Bronchial epithelial cell (primary cell): ENCODE measurements at places on chromosomes 12 and 14. TPM values are rescaled to one million over a fixed set of nuclear protein-coding genes. Genes with fewer than 3 reads are reported as not detected.

Gene RNFT2
- total RNA-seq, result 0.26 TPM in 2 replicates

Gene FBXW8
- total RNA-seq, result 5.4 and 5.8 TPM in 2 replicates

Gene PTPRR
- total RNA-seq, result under 0.01 and 0.26 TPM in 2 replicates

Gene SYCP3
- total RNA-seq, result under 0.01 and 0.13 TPM in 2 replicates

Gene MRPS35
- 57.2 and 69.8 TPM in 2 replicates for total RNA-seq

Gene GNS
- 82.7 and 99.0 TPM in 2 replicates for total RNA-seq

Gene NFATC4
- total RNA-seq, result 4.7 and 7.3 TPM in 2 replicates

Gene SERPINA12
- total RNA-seq, result not detected in 2 replicates

Gene DLGAP5
- total RNA-seq, result 0.26 and 0.38 TPM in 2 replicates

Gene CIROP
- not detected in 2 replicates for total RNA-seq

Gene ACVRL1
- total RNA-seq, result under 0.01 TPM in 1 of 2 replicates, not detected in the other

Gene OAS3
- 1.3 TPM in 2 replicates for total RNA-seq

Gene WNT1
- total RNA-seq, result not detected in 2 replicates

Gene TSPAN11
- under 0.01 TPM in 1 of 2 replicates, not detected in the other for total RNA-seq

Gene CYP27B1
- 0.77 and 3.9 TPM in 2 replicates for total RNA-seq

Gene OR4E2
- not detected in 2 replicates for total RNA-seq

Gene IL22
- total RNA-seq, result not detected in 2 replicates

Gene TDRD9
- 0.51 and 0.53 TPM in 2 replicates for total RNA-seq

Gene MYF5
- total RNA-seq, result not detected in 2 replicates

Gene POTEG
- not detected in 2 replicates for total RNA-seq

Gene TMEM117
- total RNA-seq, result 5.1 and 6.6 TPM in 2 replicates

Gene LACRT
- total RNA-seq, result not detected in 2 replicates

Gene ATL1
- total RNA-seq, result 0.79 and 1.9 TPM in 2 replicates

Gene ADAM20
- 2.4 and 2.6 TPM in 2 replicates for total RNA-seq

Gene CABP1
- not detected in 2 replicates for total RNA-seq

Gene CPNE6
- total RNA-seq, result not detected in 2 replicates

Gene MEG3
- 3.7 and 4.1 TPM in 2 replicates for total RNA-seq

Gene PPP2R3C
- 12.2 and 15.0 TPM in 2 replicates for total RNA-seq

Gene OVCH1
- 0.26 TPM in 1 of 2 replicates, not detected in the other for total RNA-seq

Gene TRHDE
- 0.26 TPM in 1 of 2 replicates, not detected in the other for total RNA-seq

Gene TSPAN9
- total RNA-seq, result 5.0 and 9.0 TPM in 2 replicates

Gene RD3L
- not detected in 2 replicates for total RNA-seq

Gene B3GNT4
- 0.53 and 2.0 TPM in 2 replicates for total RNA-seq

Gene FOXM1
- total RNA-seq, result 0.79 and 0.90 TPM in 2 replicates

Gene CLEC4A
- 0.53 TPM in 1 of 2 replicates, not detected in the other for total RNA-seq

Gene KCNH3
- under 0.01 TPM in 2 replicates for total RNA-seq

Gene CAMKK2
- 9.5 and 11.1 TPM in 2 replicates for total RNA-seq

Gene CMA1
- total RNA-seq, result not detected in 2 replicates

Gene HNRNPC
- total RNA-seq, result 870 and 967 TPM in 2 replicates

Gene DPPA3
- not detected in 2 replicates for total RNA-seq

Gene NINJ2
- 0.26 TPM in 2 replicates for total RNA-seq

Gene ISCU
- total RNA-seq, result 141 and 155 TPM in 2 replicates

Gene EEA1
- 8.4 and 13.7 TPM in 2 replicates for total RNA-seq

Gene SLC5A8
- under 0.01 TPM in 1 of 2 replicates, not detected in the other for total RNA-seq
